Stimulated activated CD8-positive, alpha-beta memory T cell treated with anti-CD3 and anti-CD28 coated beads, Interleukin-15, amount 100 ng/mL, for 48 hours (primary cell): ENCODE measurements at places on chromosomes 11 and 22.

- DNase-seq: no peak
Measured at GRCh38 chr22:39785232-39785631, 108.3 kb downstream of the ENTHD1 start.

DNA sequence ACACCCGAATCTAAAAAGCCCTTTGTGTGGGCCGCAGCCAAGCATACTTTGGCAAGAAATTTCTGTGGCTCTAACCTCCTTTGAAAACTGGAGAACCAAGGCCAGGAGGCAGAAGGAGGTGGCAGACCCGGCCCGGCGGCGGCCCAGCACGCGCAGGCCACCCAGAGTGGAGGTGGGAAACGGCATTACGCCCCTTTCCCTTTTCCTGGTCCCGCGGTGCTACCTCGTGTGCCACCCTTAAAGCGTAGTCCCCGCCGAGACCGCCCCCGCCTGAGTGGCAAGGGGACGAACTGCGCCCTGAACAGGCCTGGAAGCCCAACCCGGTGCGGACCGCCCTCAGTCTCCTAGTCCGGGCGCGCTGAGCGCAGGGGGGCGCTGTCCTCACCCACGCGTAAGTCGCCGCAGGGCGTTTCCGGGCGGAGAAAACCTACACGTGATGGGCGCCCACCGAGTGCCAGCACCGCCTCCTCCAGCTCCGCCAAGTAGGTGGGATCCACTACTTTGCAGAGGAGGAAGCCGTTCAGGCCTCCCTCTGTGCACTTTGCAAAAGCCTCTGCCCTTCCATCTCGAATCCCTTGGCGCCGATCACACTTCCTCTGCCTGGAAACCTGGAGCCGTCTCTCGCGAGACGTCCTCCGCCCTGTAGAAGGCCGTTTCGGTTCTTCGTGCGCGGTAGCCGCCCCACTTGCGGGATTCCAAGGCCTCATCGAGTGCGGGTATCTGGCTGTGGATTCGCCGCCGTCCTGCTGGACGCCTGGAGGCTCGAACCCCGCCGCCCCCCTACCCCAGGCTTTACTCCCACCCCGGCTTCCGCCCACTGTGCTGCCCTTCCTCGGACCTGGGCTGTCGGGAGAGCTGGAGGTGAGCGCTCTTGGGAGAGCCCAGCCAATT, at the start of gene ACCS:
TSS of gene ACCS (plus strand) at position 430 of the 891 bp plus-strand sequence. CDS start 1,358 bp downstream, outside the sequence.
- DNase-seq: peak; percentile 80

DNA sequence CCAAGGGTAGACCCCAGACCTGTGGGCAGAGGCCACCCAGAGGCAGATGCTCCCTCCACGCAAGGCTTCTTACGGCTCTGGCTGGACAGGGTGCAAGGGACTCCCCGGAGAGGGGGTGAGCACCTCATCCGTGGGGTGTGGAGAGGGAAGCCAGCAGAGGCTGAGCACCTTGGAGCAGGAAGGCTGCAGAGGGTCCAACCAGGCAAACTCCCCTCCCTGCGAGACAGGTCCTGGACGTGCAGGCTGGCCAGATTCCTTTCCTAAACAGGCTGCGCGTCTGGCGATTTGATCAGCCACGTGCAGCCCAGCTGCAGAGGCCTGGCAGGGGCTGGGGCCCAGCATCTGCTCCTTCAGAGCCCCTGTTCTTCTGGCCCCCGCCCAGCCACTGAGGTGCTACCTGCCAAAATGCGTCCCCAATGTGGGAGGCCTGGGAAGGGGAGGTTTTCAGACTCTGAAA, 49.3 kb downstream of the WNT11 start:
- no peak for DNase-seq

GRCh38 chr11:87030458-87031054, 7.2 kb upstream of the TMEM135 start:
- no peak for DNase-seq

- no peak for DNase-seq
Measured at GRCh38 chr11:61736310-61736709, 16.1 kb upstream of the MYRF start.

DNA sequence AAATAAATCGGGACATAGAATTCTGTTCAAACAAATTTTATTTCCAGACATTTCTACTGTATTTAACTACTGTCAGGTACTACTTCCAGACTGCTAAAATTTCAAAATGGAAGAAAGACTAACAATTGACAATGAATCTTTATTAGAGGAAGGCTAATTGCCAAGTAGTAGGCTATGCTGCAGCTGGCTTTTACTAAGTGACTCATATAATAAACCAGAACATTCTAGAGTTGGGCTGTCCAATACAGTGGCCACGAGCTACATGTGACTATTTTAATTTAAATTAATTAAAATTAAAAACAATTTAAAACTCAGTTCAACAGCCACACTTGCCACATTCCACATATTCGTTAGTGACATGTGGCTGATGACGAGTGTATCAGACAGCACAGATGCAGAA, 27.6 kb downstream of the CHKA start:
- no peak for DNase-seq
